ENCODE measurements at places on chromosomes 2 and 18.

GRCh38 chr18:79898952-79899608, 52.4 kb downstream of the SLC66A2 start:
- DNase-seq: no peak

DNA sequence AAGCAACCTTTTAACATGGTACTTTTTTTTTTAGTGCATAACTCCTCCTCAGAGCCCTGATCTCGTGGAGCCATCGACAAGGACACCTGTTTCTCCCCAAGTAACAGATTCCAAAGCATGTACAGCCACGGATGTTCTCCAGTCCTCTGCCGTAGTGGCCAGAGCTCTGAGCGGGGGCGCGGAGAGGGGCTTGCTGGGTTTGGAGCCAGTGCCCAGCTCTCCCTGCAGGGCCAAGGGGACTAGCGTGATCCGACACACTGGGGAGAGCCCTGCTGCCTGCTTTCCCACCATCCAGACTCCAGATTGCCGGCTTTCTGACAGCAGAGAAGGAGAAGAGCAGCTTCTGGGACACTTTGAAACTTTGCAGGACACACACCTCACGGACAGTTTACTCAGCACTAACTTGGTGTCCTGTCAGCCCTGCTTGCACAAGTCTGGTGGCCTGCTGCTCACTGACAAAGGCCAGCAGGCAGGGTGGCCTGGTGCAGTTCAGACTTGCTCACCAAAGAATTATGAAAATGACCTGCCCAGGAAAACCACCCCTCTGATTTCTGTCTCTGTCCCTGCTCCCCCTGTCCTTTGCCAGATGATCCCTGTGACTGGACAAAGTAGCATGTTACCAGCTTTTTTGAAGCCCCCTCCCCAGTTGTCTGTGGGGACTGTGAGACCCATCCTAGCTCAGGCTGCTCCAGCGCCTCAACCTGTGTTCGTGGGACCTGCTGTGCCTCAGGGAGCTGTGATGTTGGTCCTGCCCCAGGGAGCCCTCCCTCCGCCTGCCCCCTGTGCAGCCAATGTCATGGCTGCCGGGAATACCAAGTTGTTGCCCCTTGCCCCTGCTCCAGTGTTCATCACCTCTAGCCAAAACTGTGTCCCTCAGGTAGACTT, 4.5 kb downstream of the KLF11 start:
- no peak for DNase-seq

DNA sequence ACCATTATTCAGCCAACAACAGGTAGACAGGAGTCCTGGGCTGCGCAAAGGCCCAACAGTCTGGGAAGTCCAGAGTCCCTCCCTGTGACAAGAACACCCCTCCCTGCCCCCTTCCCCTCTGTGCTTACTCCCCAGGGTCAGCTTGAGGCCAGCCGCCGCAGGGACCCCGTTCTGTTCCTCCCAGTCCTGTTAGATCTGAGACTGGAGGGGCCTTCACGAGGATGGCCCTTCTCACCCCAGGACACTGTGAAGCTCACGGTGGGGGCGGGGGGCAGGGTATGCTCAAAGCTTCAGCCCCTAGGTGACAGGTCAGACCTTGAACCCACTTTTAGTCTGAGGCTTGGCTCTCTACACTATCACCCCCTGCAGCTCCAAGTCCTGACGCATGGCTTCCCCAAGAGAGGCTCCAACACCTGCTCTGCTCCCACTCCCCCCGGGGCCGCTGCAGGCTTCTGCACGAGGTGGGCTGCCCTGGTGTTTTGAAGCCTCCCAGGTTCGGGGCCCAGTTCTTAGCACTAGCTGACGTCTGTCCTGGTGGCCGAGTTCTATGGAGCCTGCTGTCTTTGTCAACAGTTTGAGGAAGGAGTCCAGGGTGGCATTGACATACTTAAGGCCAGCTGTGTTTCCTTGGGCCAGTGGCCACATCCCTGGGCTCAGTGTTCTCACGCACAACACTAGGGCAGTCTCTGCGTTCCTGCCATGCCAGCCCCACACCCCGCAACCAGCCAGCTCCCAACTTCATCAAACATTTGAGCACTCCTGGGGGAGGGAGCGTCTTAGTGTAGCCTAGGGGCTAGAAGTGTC, 37.2 kb upstream of the HPCAL1 start:
- DNase-seq: no peak

- DNase-seq: no peak
Observed at GRCh38 chr2:85131116-85131515, 2.1 kb upstream of the TCF7L1 start.

DNA sequence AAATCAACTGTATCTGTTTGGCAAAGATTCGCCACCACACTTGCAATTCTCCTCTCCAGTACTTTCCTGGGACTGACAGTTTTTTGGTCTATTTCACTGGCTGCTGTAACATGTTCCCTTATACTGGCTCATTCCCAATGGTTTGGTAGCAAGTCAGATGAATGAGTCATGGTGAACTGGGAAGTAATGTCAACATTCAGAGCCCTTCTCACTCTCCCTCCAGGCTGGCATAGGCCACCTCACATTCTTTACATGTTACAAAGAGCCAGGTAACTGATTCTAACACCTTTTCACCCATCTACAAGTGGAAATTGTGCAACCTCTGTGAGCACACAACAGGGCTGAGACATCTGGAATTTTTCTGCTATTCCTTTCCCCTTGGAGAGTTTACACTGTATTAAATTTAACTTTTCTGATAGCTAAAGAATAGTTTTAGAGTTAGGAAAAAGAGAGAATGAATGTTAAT, 111.3 kb upstream of the TLK1 start:
- no peak for DNase-seq

- no peak for DNase-seq
Observed at GRCh38 chr18:25058521-25058920, 293.4 kb downstream of the ZNF521 start.

DNA sequence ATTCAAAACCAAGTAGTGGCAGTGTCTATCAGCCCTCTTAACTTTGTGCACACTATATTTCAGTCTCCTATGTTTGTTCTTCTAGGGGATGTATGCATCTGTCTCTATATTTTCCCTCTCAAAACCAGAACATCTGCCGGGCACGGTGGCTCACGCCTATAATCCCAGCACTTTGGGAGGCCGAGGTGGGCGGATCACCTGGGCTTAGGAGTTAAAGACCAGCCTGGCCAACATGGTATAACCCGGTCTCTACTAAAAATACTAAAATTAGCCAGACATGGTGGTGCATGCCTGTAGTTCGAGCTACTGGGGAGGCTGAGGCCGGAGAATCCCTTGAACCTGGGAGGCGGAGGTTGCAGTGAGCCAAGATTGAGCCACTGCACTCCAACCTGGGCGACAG, 9.9 kb upstream of the GAREM2 start:
- no peak for DNase-seq

DNA sequence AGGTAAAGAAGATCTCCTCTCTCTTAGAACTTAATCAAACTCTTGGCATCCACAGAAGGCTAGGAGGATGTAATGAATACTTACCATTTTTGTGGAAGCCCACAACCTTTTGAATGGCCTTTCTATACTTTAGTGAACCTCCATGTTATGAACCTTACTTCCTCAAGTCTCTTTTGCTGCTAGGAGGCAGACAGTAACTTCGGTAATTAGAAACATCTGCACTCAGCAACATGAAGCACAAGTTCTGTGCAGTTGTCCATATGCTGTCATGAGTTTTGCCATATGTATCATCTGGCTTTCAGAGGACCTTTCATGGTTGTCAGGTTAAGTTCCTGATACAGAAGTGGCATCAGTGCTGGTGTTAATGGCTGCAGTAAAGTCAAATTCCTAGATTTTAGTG, 50.4 kb downstream of the PDK1 start:
- no peak for DNase-seq

- DNase-seq: peak; percentile 40
Observed at GRCh38 chr18:76374330-76375281, 120.4 kb downstream of the ZNF516 start.

GRCh38 chr2:67883316-67884087, 179.3 kb downstream of the C1D start:
- no peak for DNase-seq

GRCh38 chr2:33316328-33316727, 160.1 kb upstream of the RASGRP3 start:
- no peak for DNase-seq

- DNase-seq: no peak
Observed at GRCh38 chr2:210655229-210655975, 99.0 kb downstream of the CPS1 start.

DNA sequence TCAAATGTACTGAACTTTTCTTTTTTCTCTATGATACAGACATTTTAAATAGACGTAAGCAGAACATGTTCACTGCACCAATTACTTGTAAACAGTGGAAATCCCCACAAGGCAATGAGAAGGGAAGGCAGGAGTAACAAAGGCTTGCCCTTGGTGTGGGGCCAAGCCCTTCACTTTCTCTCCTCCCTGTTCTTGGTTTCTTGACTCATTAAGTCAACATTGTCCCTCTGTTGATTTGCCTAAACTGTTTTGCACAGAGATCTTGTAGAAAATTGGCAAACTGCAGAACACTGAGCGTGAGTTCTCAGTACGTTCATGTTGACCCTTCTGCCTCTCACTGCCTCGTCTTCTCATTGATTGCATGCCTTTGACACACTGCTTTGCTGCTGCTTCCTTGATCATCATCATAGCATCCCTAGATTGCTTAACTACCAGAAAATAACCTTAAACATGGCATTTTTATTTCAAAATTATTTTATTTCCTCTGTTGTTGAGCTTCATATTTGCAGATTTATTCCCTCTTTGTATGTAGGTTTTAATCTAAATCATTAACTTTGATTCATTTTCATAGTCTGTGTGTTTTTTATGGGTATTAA, 257.7 kb downstream of the PTGR3 start:
- DNase-seq: no peak

DNA sequence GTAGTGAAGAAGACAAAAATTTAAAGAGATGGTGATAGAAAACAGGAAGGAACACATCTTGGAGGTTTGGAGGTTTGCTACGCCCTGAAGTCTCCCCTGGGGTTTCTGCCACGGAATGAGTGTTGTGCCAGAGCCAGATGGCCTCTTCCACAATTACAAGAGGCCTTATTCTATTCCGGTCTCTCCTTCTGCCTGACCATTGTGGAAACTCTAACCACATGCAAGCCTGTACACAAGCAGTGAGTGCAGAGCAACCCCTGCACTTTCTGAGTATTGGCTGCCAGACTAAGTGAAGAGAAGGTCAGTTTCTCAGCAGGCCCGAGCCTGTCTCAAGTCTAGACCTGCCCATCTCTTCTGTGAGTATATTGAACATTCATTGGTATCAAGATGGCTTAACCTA, 22.7 kb upstream of the MYO1B start:
- DNase-seq: no peak

- DNase-seq: no peak
Observed at GRCh38 chr18:73831688-73832087, 315.9 kb downstream of the FBXO15 start.

GRCh38 chr2:164935118-164936101, 19.9 kb downstream of the SLC38A11 start:
- no peak for DNase-seq

GRCh38 chr2:8319219-8319618, 362.6 kb upstream of the ID2 start:
- DNase-seq: no peak

- DNase-seq: no peak
Observed at GRCh38 chr18:814300-815084, 2.5 kb upstream of the YES1 start.

- no peak for DNase-seq
Observed at GRCh38 chr2:46273919-46274318, 23.3 kb upstream of the EPAS1 start.

- DNase-seq: no peak
Observed at GRCh38 chr2:119119076-119119785, 39.3 kb downstream of the C1QL2 start.

DNA sequence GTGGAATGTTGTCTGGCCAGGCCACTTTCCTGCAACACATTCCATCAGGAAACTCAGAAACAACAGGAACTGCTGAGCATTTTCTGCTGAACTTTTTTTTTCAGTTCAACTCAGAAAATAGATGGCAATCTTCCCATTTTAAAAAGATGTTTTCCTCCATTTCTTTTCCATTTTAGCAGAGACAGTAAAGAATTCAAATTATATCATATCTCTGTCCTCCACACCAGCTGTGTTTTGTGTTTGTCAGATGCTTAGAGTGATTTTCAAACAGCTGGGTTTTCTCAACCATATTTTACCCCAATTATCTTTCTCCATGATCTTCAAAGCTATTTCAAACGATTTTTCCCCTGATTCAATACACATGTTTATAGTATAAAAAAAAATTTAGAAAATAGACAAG, 713.4 kb downstream of the LRRTM4 start:
- no peak for DNase-seq

GRCh38 chr18:12973562-12974213, 17.5 kb upstream of the CEP192 start:
- DNase-seq: no peak

DNA sequence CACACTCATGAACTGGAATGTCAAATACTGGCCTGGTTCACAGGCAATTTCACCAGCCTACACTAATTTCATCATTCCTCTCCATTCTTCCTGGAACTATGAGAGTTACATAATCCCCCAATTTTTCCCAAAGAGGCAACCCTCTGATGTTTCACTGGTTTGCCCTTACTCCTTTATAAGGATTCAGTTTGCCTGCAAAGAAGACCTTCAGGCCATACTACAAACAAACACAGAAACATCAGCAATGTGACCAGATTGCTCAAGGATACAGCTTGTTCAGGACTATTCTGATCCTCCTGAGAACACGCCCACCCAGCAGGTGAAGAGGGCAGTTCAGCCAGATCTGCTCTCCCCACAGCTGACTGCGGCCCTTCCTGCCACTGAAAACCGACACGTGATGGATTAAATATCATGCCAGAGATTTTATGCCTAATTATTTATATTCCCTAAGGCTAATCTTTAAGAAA, 215.5 kb downstream of the ETAA1 start:
- DNase-seq: no peak

DNA sequence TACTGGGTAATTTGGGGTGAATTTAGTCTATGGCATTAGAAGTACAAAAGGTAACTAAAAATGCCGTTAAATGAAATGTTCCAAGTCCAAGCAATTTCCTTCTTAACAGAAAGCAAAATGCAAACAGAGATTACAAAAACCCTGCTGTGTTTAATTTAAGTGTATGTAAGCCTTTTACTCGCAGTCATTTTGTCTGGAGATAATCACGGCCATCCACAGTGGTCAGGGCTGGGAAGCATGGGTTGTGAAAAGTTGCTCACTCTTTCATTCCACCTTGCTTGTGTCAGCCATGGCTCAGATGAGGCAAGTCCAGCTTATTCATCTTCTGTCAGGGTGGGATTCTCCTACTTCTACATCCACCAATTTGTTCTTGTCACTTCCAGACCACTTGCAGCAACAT, 983.6 kb upstream of the ZEB2 start:
- no peak for DNase-seq

DNA sequence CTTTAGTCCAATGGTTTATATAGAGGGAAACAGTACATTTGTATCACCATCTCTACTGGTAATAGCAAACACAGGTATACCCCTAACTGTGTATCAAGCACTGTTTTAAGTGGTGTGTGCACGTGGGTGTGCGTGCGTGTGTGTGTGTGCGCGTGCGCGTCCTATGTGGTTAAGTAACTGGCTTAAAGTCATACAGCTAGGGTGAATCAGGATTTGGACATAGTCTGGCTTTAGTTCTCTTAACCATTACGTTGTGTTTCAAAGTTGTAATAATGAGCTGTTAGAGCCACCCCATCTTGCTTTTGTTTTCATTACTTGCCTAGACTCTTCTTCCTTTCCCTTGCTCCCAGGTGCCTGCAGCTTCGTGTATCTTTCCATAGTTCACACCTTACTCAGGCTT, 2.1 kb downstream of the HADHB start:
- no peak for DNase-seq

GRCh38 chr2:239751679-239752355, 273.3 kb downstream of the NDUFA10 start:
- no peak for DNase-seq
